ENCODE measurements at places on chromosomes 5 and 9. TPM values are rescaled to one million over a fixed set of nuclear protein-coding genes. Genes with fewer than 3 reads are reported as not detected.

Gene PTGDS
- 116 TPM for total RNA-seq

Gene KIAA0825
- 34.6 TPM for total RNA-seq

Gene EPB41L4B
- total RNA-seq, result 2.6 TPM

- DNase-seq, result no peak
- no peaks in the 10 kb centered on the region for H3K4me1 ChIP-seq
- peak overlapping the region; percentile 36 for H3K4me3 ChIP-seq
- H3K36me3 ChIP-seq, result no peaks in the 10 kb centered on the region
Measured at GRCh38 chr5:75612226-75612569, 945 bp downstream of the ANKDD1B start.

DNA sequence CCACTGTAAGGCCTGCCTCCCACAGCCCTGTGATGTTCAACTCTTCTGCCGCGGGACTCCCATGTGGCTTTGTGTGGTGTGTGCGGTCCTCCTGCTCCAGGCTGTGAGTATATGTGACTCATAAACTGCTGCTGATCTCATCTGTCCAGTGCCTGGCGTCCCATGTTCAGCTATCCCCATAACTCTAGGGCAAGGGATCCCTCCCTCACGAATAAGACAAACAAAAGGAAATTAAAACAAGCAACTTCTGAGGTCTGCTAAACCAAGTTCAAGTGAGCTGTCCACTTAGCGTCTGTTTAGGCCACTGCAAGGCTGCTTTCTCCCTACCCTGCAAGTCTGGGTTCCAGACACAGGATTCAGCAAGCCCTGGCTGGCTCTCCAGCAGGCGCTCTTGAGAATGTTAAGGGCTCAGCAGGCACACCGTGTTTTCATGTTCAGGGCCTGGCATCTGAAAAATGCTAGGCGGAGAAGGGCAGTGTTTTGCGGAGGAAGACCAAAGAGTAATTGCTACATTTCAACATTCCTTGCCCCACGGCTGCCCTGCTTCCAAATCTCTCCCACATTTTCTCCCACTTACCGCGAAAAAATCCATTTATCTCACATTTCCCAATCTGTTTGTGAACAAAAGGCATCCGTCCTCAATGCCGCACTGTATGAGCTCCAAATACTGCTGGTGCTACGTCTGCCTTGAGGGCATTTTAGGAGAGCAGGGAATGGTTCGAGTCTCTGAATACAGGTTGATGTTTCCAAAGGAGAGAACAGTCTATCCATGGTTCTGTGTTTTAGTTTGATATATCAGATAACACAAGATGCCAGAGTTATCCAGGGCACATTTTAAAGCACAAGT is 280.2 kb downstream of the SEMA5A start:
- peak overlapping the region; percentile 33 for H3K27ac ChIP-seq
- DNase-seq, result no peak
- H3K4me1 ChIP-seq, result no peaks in the 10 kb centered on the region
- H3K36me3 ChIP-seq, result no peaks in the 10 kb centered on the region
- no peaks in the 10 kb centered on the region for H3K27me3 ChIP-seq

- no peaks in the 10 kb centered on the region for H3K4me1 ChIP-seq
- H3K4me3 ChIP-seq, result no peak overlapping the region
- no peaks in the 10 kb centered on the region for H3K36me3 ChIP-seq
- DNase-seq, result no peak
- no peaks in the 10 kb centered on the region for H3K27me3 ChIP-seq
Measured at GRCh38 chr9:19511694-19512093, 102.9 kb downstream of the ACER2 start.

DNA sequence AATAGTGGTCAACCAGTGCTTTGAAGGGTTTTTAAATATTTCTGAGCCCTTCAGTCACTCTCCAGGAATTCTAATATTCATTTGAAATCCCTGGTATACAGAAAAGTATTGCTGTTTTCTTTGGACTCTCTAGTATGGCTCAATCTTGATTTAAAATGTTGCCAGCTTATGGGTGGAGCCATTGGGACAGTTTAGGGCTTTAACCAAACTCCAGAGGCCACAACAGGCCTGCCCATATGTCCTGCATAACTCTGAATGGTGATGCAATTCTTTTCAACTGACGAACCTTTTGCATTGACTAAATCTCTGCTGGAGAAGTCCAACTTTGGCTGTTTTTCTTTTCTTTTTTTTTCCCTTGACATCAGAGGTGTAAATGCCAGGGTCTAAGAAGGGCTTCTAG is 10.3 kb upstream of the ANKHD1 start:
- H3K36me3 ChIP-seq, result no peaks in the 10 kb centered on the region
- no peak overlapping the region for H3K4me3 ChIP-seq
- H3K27ac ChIP-seq, result no peak overlapping the region
- DNase-seq, result no peak

GRCh38 chr9:136588663-136589464 is 43.0 kb upstream of the NOTCH1 start:
- no peaks in the 10 kb centered on the region for H3K27me3 ChIP-seq
- H3K4me3 ChIP-seq, result no peak overlapping the region
- peaks cover 26% of the 10 kb centered on the region for H3K4me1 ChIP-seq
- no peak for DNase-seq
- H3K27ac ChIP-seq, result peak overlapping the region; percentile 57

GRCh38 chr5:115978779-115979178 is 16.5 kb downstream of the LVRN start:
- DNase-seq, result no peak
- no peaks in the 10 kb centered on the region for H3K27me3 ChIP-seq
- peak overlapping the region; percentile 31 for H3K27ac ChIP-seq
